HL-60 (cell line): ENCODE measurements at places on chromosomes 3 and 15.

DNA sequence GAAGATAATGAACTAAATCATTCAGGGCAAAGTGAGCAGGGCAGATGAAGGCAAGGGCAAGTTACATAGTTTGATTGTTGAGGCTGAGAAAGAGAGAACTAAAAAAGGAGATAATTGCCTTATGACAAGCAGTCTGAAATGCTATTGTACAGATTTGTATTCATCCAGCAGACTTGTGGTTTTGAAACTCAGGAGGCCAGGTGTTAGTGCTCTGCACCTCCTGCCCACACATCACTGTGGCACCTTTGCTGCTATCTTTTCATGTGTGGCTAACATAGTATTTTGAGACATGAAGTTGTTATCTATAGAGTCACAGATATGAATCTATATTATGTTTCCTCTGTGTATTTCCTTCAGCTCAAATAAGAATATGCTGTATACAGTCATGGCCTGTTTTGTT lies 24.3 kb upstream of the SUCLG2 start:
- DNase-seq: no peak

- no peak for DNase-seq
Observed at GRCh38 chr15:33115191-33115861, 79.2 kb downstream of the FMN1 start.

DNA sequence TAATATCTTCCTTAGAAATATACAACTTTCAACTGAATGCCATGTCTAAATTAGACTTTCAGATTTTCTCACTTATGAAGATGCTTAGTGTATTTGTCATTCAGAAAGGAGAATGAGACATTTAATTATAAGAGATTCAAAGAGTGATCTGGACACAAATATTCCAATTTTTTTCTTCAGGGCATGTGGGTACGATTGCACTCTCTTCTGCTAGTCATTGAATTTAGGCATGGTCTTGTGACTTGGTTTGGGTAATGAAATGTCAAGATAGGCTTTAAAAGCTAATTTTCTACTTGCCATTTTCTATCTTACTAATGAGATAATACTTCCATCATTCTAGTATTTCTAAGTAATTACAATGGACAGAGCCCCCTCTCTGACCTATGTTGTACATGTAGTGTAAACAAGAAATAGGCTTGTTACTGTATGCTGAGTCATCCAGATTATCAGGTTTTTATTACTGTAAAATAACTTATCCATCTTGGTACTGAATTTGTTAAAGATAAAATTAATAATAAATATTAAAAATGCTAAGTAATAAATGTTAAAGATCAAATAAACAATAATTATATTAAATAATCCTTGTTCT lies 770.8 kb upstream of the BCHE start:
- no peak for DNase-seq

DNA sequence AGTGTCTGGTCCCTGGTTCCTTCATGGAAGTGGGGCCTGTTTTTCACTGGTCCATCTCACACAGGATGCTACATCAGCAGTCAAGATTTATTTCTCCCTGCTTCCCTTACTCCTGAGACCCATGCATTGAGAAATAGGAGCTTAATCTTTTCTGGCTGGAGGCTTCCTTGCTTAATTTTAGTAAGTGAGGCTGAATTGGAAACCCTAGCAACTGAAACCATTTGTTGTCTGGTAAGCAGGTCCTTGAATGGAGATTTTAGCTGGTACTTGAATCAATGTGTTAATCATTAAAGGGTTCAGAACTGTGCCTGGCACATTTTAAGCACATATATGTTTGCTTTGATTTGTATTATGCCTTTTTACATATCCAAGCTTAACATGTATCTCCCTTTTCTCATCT lies 20.2 kb upstream of the MEF2A start:
- no peak for DNase-seq

- DNase-seq: no peak
Observed at GRCh38 chr15:78018946-78019644, 58.4 kb downstream of the TBC1D2B start.

DNA sequence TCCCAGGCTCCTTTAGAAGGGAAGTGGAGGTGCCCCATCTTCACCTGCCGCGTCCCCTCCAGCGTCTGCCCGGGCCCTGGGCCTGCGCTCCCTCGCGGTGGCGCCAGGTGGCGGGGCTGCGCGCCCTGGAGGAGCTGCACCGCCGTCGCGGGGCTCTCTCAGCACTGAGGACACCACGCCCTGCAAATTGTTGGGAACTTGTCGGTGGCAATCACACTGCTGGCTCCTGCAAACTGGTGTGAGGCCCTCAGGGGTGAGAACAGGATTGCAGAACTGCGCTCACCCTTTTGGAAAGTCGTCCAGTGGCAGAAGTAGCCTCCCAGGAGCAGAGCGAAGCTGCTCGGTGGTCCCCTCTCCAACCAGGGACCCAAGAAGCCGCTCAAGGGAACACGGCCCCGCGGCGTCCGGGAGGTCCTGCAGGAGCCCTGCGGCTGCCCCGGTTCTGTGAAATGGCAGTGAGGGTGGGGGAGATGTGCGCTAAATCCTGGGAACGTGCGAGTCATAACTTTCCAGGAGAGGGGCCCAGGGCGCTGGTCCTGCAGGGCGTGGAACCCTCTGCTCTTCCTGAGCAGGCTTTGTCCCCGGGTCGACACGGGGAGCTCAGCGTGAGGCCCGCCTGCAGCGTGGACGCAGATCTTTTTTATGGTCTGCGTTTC lies 995 bp upstream of the LRRK1 start:
- DNase-seq: peak; percentile 91

DNA sequence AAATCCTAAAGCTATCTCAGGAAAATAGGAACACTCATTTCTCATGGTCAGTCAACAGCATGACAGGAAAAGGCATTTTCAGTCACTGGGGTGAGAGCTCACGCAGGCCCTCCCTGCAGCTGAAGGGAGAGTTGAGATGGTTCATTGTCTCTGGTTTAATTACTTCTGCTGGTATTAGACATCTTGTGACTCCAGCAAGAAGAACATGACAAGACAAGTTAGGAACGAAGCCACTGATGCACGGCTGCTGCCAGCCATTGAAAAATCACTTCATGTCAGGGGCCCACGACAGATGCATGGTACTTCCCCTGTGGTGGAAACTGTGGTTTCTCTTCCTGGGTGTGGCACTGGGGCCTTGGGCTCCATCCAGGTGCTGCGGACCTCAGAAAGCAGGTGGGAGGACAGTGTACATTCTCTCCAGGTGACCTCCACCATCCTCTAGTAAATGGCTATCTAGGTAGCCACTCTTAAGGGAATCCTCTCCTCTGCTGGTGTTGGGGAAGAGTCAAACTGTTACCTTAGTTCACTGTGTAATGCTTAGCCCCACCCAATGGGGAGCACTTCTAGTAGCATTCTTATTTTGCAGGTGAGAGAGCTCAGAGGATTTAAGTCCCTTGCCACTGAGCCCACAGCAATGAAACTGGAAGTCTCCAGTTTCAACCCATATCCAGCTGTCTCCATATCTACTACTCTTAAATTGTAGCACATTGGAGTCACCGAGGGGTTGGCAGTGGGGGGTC lies 274.2 kb downstream of the LRTM1 start:
- DNase-seq: no peak

- DNase-seq: no peak
Observed at GRCh38 chr3:153856932-153857331, 264.3 kb upstream of the ARHGEF26 start.

GRCh38 chr3:140224307-140224706 lies 289.3 kb downstream of the CLSTN2 start:
- no peak for DNase-seq

- DNase-seq: no peak
Observed at GRCh38 chr3:160370987-160371857, 27.8 kb downstream of the IFT80 start.

DNA sequence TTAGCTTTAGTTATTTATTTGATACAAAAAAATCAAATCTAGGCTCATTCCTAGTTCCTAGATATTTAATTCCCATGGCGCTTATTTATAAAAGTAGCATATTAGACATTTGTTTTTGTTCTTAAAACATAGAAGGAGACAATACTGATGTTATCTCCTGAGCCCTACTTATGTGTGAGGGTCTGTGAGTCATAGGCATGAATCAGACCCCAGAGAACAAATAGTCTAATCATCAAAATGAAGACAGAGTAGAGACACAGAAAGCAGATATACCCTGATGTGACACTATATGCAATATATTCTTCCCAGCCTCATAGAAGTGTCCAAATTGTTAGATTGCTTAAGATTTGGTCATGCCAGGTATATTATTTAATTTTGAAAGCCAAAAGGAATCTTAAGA lies 44.9 kb downstream of the PEX5L start:
- no peak for DNase-seq

GRCh38 chr3:129399895-129400357 lies 28.5 kb downstream of the EFCAB12 start:
- no peak for DNase-seq

- DNase-seq: no peak
Observed at GRCh38 chr3:14646131-14646573, 5.4 kb upstream of the CCDC174 start.

GRCh38 chr3:32423956-32424557 lies 32.4 kb downstream of the CMTM7 start:
- DNase-seq: peak; percentile 61

DNA sequence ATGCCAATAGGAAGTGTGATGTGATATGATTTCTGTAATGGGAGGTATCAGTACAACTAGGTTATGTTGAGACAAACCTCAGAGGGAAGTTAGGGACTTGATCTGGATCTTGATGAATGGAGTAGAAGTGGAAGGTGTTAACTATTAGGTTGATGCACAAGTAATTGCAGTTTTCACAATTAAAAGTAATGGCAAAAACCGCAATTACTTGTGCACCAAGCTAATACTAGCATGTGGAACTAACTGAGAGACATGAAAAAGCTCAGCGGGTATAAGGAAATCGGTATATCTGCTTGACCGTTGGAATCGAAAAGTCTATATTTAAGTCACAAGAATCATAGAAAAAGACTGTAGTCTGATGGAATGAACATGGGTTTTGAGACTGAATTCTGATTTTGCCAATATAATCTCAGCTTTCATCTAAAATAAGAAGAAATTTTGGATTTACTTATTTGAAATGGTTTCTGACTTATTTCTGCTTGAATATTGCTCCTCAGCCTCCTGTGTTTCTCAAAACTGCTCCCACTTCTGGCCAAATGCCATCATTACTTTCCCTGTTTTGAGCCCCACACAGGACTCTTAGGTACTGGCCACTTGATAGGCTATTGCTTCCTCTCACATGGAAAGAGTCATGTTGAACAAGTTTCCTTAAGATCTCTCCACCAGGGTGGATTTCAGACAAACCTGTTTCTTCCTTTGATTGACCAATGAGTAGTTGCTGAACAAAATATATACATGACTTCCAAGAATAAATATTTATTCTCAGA lies 271.5 kb upstream of the COL8A1 start:
- no peak for DNase-seq

- DNase-seq: no peak
Observed at GRCh38 chr3:46545818-46546630, 20.1 kb downstream of the LRRC2 start.

DNA sequence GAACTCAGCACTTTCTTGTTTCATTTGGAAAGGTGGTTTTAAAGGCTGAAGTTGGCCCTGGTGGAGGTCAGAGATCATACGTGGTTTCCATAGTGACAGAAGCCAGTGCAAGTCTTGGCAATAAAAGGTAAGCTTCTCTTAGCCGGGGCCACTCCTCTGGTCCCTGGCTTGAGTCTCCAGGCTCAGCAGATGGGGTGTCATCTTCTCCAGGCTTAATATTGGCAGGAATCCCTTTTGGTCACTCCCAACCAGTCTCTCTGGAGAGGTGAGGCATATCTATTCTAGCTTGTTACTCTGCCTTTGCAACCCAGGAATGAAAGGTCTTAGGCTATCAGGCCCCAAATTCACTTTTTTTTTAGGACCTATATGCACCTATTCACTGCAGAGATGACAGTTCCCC lies 4.8 kb downstream of the CYP19A1 start:
- DNase-seq: no peak

GRCh38 chr15:68730471-68730919 lies 90.2 kb downstream of the ANP32A start:
- DNase-seq: peak; percentile 50

- DNase-seq: peak; percentile 41
Observed at GRCh38 chr15:32651229-32651837, 9.8 kb downstream of the SCG5 start.

GRCh38 chr15:40534371-40534770 lies 30.5 kb downstream of the CCDC32 start:
- DNase-seq: peak; percentile 13

DNA sequence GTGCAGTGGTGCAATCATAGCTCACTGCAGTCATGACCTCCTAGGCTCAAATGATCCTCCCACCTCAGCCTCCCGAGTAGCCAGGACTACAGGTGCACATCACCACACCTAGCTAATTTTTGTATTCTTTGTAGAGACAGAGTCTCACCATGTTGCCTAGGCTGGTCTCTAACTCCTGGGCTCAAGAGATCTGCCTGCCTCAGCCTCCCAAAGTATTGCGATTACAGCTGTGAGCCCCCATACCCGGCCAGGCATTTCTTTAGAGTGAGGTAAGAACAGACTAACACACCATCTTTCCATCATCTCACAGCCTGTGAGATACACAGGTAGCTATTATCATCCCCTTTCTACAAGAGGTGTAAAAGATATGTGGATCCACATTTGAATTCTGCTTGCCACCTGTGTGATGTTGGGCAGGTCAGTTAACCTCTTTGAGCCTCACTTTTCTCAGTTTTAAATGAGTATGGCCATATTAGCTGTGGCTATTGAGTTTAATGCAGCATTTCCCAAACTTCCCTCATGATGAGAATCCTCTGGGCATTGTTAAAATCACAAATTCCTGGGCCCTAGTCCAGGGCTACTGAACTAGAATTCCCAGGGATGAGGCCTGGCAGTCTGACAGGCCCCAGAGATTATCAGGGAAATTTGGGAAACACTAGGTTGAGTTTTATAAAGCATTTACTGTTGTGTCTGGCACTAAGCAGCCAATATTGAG lies 46.0 kb downstream of the ANP32A start:
- no peak for DNase-seq

DNA sequence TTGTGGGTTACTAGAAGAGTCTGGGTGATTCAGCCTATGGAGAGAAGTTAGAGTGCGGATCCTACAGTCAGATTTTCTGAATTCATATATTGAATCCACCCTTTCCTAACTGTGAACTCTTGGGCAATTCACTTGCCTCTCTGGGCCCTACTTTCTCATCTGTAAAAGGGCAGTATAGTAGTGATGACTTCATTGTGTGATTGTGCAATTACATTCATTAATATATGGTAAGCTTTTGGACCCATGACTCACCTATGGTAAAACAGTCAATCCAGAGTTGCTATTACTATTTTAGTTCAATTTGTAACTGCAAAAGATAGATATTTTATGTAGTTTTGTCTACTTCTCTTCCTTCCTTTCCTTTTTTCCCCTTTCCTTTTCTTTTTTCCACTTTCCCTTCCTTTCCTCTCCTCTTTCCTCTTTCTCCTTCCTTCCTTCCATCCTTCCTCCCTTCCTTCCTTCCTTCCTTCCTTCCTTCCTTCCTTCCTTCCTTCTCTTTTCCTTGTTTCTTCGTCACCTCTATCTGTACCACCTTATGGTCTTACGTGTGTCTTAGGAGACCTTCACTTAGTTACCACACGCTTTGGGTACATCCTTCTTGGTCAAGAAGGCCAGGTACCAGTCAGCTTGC lies 37.0 kb downstream of the GMNC start:
- DNase-seq: no peak
